AG04449 (cell line): ENCODE measurements at places on chromosomes 13 and 19.

DNA sequence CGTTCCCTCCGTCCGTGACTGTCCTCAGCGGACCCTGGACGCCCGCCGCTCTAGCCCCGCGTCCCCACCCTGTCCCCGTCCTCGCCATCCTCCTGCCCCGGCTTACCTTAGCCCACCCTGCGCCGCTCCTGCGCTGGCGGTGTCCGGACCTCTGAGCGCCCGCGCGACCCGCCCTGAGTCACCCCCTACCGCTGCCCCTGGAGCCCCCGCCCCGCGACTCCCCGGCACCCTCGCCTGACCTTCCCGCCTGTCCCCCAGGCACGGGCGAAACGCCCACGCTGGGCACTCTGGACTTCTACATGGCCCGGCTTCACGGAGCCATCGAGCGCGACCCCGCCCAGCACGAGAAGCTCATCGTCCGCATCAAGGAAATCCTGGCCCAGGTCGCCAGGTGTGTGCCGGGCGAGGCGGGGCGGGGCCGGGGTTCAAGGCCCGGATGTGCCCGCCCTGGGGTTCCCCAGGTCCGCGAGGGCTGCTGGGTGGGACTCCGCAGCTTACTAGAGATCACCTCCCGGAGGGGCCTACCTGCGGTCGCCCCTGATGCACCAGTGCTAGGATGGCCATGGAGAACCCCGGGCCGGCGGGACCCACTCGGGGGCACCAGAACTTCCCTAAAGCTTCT, 5.1 kb downstream of the HMG20B start:
- DNase-seq, result no peak

- no peak for DNase-seq
Observed at GRCh38 chr13:113049981-113050380, 55.6 kb upstream of the F7 start.

DNA sequence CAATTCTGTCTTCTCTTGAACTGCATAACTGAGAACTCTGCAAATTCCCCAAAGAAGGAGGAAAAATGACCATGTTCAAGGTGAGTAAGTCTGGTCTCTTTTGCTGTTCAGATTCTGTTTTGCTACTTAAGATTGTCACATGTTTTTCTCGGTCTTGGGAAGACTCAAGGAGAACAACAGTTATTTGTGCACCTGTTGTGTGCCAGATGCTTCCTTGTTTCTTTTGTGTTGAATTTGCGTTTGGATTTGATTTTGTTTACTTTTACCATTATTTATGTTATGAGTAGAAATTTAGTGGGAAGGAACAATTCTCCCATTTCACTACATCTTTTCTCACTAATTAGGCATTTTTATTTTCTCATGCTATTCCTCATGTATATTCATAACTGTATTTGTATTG, 4.4 kb downstream of the ZNF284 start:
- no peak for DNase-seq

DNA sequence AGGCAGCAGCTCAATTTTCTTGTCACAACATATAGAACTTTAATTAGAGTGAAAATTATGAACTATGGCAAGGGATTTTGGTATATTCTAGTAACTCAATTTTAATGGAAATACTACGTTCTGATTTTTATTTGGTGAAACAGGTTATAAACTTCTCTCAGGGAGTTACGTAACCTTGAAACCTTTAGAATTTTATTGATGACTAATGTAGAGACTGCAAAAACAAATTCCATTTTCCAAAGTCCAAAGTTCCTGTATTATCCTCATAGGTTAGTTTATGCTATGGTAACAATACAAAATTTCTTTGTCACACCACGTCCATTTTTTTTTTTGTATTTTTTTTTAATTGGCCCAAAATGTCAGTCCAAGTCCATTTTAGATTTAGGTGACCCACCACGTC, 185.7 kb downstream of the KLF5 start:
- DNase-seq, result no peak

DNA sequence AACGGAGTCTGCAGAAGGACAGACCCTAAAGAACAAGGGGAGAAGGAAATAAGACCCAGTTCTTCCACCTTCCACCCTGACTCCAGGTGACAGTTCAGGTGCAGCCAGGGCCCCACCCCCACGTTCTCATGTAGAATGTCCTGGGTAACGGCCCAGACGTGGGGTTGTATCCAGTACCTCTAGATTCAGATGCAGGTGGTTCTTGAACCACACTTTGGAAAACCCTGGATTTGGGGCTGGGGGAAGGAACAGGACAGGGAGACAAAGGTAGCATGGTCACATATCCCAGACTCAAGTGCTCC, 2.2 kb downstream of the DMPK start:
- no peak for DNase-seq

DNA sequence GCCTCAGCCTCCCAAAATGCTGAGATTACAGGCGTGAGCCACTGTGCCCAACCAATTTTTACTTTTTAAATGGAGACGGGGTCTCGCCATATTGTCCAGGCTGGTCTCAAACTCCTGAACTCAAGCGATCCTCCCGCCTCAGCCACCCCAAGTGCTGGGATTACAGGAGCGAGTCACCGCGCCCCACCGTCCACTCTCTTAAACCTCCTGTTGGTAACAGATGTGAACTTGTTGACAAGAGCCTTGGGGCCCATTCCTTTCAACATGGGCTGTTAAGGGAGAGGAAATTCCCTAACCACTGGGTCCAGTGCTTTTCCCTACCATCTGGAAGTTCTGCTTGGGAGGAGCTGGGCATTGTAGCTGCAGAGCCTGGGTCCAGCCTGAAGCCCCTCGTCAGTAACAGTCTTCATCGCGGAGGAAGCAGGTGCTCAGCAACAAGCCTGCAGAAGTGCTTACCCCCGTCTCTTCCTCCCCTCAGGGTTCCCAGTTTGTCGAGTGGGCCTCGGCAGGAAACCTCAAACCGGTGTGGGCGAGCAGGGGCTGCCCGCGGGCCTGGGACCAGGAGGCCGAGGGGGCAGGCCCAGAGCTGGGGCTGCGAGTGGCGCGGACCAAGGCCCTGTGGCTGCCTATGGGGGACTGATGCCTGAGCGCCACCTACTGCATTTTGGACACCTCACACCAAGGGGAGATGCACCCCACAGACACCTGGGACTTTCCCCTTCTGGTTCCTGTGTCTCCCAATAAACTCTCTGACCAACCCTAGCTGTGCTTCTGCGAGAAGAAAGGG, 4.0 kb upstream of the FLT3LG start:
- no peak for DNase-seq

GRCh38 chr13:50125304-50125553, 110.0 kb downstream of the KCNRG start:
- no peak for DNase-seq

DNA sequence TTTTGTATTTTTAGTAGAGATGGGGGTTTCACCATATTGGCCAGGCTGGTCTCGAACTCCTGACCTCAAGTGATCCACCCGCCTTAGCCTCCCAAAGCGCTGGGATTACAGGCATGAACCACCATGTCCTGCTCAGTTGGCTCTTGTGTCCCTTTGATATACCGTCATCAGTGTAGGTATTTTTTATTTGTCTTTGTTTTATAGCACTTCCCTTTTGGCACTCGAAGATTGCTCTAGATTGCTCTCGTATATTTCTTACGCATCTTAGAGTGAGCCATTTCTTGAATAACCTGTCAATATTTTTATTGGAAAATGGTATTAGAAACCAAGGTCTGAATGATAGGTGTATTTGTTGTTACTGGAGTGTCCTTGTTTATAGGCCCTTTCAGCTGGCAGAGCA, 9.4 kb downstream of the SETDB2 start:
- DNase-seq, result no peak

- DNase-seq, result no peak
Observed at GRCh38 chr13:100542826-100543156, 45.8 kb downstream of the GGACT start.

- DNase-seq, result no peak
Observed at GRCh38 chr19:47697863-47698609, 15.2 kb upstream of the EHD2 start.

GRCh38 chr13:44273991-44274770, 99.4 kb upstream of the SERP2 start:
- no peak for DNase-seq

- DNase-seq, result no peak
Observed at GRCh38 chr13:103436057-103436654, 369.9 kb upstream of the SLC10A2 start.

DNA sequence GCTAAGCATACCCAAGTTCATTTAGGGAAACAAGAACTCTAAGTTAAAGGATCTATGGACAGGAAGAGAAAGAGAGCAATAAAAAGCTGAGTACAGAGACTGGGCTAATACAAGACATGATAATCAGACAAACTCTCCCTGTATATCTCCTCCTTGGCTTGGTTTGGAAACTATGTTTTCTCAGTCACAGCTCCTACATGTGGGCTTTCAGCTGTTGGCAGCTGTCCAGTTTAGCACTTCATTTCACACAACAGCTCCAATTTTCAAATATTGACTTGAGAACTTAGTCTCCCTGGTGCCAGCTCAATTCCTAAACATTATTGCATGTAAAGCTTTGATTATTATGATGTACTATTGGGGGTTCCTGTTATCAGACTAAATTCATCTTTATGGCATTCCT, 222.8 kb upstream of the OBI1 start:
- no peak for DNase-seq

- DNase-seq, result no peak
Observed at GRCh38 chr19:30026933-30027332, 84.9 kb downstream of the URI1 start.

- peak; percentile 93 for DNase-seq
Observed at GRCh38 chr19:2602391-2603181, 99.9 kb downstream of the GNG7 start.

DNA sequence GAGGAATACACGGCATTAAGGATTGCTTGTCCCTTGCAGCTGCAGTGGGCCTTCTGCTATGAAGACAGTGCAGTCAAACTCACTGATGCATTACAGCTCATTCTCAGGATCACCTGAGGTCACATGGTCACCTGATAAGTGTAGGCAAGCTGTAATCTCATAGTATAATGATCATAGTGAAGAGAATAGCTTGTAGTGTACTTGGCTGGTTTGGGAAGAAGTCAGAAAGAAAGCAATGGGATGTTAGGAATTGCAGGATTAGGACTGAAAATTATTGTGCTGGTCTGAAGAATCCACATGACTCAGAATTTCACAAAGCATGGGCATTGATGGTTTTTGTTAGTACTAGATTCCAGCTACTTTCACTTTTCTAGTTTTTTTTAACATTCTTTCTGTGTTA, 76.7 kb downstream of the MBNL2 start:
- no peak for DNase-seq

GRCh38 chr13:113582841-113583631, 1.5 kb upstream of the TFDP1 start:
- no peak for DNase-seq

- DNase-seq, result peak; percentile 4
Observed at GRCh38 chr13:41995946-41996345, 35.0 kb upstream of the VWA8 start.

GRCh38 chr13:34678154-34678553, 263.9 kb upstream of the NBEA start:
- DNase-seq, result no peak

- DNase-seq, result no peak
Observed at GRCh38 chr13:98026457-98026857, 73.0 kb downstream of the IPO5 start.
